ENCODE measurements at places on chromosomes 4 and X.

GRCh38 chrX:47936224-47936939 lies 67.4 kb downstream of the ZNF182 start:
- no peak for DNase-seq

GRCh38 chr4:7281691-7282665 lies 89.6 kb downstream of the SORCS2 start:
- peak; percentile 23 for DNase-seq

GRCh38 chr4:171239196-171239595 lies 574.0 kb upstream of the GALNTL6 start:
- DNase-seq = no peak

DNA sequence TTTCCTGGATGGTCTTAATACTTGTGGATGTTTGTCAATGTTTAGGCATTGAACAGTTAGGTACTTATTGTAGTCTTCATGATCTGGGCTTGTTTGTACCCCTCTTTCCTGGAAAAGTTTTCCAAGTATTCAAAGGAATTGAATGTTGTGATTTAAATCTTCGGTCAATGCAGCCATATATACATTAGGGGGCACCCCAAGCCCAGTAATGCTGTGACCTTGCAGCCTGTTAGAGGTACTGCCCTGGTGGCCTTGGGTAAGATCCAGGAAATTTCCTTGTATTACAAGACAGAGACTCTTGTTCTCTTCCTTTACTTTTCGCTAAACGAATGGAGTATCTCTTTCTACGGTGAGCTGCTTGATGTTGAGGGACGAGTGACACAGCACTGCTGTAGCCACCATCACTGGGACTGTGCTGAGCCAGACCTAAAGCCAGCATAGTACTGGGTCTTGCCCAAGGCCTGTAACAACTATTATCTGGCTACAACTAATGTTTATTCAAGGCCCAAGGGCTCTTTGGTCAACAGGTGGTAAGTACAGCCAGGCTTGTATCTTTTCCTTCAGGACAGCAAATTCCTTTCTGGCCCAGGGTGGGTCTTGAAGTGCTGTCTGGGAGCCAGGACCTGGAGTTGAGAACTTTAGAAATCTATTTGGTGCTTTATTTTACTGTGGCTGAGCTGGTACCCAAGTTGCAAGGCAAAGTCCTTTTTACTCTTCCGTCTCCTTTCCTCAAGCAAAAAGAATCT lies 118.3 kb upstream of the ATOH1 start:
- peak; percentile 49 for DNase-seq

DNA sequence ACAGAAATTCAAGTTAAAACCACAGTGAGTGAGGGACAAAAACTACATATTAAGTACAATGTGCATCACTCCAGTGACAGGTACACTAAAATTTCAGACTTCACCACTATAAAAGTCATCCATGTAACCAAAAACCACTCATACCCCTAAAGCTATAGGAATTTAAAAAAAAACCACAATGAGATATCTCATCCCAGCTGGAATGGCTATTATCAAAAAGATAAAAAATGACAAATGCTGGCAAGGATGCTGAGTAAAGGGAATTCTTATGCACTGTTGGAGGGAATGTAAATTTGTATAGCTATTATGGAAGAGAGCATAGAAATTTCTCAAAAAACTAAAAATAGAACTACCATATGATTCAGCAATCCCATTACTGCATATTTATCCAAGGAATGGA lies 171.1 kb downstream of the HHIP start:
- no peak for DNase-seq

Measured in suppressor macrophage treated with lipopolysaccharide for 1 hour (primary cell).